CD4-positive, alpha-beta T cell treated with Interleukin-6 at 100 ng/mL for 8 hours (primary cell): ENCODE measurements at places on chromosomes 5 and 9.

DNA sequence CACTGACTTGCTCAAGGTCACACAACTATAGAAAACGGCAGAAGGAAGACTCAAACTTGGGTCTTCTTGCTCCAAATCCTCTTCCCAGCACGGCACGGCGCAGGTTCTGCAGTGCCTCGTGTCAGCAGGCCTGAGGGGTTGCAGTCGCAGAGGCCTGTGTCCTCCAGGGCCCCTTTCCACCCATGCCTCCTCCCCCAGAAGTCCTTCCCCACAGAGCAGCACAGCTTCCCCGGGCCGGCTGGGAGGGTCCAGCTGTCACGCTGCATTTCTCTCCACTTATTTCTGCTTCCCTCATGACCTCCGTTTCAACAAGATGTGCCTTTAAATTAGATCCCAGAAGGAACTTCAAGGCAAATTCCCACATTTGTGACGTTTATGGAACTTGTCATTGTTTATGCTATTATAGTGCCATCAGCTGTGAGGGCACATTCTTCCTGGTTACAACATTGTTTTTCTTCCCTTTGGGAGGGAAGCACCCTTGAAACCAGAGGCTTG, 148.4 kb downstream of the C5orf15 start:
- no peak for DNase-seq

- no peak for DNase-seq
Observed at GRCh38 chr5:164302533-164303235, 797.3 kb downstream of the MAT2B start.

DNA sequence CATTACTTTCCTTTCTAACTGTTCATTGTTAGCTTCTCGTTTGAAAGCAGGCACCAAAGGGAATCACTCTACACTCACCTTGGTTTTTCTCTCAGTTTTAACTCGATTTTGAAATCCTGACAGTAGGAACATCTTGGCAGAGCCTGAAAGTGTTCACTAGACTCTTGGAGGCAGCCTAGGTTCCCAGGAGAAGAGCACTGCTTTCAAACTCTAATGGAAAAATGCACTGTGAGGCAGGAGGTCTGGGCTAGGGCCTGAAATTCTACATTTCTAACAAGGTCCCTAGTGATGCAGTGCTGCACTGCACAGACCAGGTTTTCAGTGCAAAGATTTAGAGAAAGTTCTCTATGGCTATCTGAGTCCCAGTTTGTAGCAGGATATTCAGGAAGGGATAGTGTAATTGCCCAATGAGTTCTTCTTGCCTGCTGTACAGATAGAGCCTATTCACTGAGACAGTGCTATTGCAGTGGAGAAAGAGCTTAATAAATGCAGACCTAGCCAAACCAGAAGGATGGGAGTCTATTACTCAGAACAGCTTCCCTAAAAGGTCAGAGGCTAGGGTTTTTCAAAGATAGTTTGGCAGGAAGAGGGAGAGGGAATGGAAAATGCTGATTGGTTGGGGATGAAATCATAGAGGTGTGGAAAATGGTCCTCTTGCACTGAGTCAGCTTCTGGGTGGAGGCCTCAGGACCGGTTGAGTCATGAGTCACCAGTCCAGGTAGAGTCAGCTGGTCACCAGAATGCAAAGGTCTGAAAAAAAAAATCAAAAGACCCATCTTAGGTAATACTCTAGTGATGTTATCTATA, 153.9 kb downstream of the GPBP1 start:
- no peak for DNase-seq

- no peak for DNase-seq
Observed at GRCh38 chr9:5288591-5288990, 15.9 kb downstream of the RLN2 start.

DNA sequence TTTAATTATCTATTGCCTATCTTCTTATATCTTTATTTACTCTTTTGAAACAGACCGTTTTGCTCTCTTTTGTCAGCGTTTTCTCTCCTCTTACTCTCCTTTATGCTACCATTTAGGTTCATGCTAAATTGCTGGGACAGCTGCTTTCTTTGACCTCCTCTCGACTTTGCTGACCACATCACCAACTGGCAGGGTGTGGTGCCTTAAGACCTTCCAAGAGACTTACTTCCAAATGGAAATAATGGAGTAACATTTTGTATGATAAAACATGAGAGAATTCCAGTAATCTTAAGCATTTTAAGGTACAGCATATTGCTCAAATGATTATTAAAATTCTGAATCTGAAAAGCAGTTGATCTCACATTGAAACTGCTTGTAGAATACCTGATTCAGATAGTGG, 71.5 kb upstream of the MEF2C start:
- no peak for DNase-seq

DNA sequence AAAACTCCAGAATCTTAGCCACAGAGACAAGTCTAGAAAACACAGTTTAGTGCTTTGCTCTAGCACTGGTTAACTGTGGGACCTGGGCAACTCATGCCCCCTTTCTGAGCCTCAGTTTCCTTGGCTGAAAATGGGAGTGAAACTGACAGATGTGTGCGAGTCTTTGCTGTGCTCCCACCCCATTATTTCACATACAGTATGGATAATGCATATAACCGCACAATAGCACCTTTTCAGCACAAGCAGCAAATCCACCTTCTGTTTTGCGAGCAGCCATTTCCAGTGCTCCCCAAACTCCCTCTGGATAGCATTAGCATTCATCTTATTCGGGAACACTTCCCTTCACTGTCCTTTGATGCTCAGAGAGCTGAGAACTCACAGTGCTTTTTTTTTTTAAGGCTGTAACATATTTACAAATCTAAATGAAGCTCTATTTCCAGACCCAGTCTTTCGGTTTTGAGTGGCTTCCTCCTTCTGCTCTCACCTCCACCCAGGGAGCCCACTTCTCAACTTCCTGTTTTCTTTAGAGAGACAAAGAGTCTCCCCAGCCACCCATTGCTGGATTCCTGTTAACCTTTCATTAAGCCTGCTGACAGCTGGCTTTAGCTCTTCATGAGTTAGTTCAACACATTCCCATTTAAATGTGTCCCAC, 49.2 kb downstream of the TIMD4 start:
- DNase-seq: peak; percentile 70

DNA sequence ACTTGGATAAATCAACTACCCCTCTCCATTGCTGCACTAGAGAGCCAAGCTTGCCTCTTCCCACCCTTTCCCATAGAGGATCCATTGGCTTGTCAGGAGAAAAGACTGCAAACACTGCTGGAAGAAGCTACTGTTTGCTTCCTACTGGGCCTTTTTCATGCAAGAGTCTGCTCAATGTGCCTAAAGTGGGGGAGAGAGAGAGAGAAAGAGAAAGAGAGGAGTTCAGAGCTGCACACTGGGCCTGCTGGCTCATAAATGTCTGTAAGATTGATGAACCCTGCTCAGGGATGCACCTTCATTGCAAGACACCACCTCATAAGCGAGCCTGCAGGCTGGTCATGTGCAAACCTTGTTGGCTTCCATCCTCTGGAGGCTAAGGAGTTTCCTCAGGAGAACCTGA, 269.4 kb downstream of the ZNF608 start:
- DNase-seq: no peak

- DNase-seq: no peak
Observed at GRCh38 chr5:4080370-4080769, 484.7 kb downstream of the IRX1 start.

GRCh38 chr9:101796044-101796443, 57.6 kb upstream of the GRIN3A start:
- DNase-seq: no peak

DNA sequence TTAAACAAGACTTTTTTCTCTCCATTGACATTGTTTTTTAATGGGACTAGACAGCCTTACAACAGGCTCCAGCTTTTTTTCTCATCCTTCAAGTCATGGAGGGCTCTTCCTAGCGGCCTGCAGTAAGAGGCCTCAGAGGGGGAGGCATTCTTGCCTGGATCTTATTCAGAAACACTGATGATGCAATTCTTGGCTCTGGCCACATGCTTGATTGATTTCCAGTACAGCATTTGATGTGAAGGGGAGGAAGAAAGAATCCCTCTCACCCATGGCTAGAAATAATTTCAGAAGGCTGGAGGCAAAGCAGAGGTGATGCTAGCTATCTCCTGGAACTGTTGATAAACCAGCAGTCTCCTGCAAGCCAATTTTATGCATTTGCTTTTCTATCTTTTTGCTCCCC, 324.8 kb downstream of the PRELID2 start:
- DNase-seq: no peak

DNA sequence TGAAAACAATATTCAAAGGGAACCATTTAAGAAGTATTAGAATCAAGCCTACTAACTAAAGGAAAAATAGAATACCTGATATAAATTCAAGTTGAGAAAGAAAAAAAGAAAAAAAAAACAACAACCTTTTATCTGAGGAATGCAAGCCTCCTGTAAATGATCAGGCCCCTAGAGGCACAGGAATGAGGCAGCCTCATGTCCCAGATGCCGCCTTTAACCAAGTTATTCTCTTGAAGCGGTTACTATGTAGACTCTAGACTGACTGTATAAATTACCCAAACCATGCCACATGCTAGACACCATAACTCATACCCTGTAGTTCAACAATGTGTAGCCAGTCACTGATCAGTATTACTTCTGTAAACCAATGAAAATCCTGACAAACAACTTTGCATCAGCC, 929.6 kb downstream of the TAF11L14 start:
- no peak for DNase-seq

GRCh38 chr5:111595425-111595824, 83.1 kb upstream of the STARD4 start:
- no peak for DNase-seq

- DNase-seq: no peak
Observed at GRCh38 chr5:175837171-175837699, 34.1 kb upstream of the CPLX2 start.

- DNase-seq: no peak
Observed at GRCh38 chr5:111224561-111225345, 569 bp downstream of the CAMK4 start.

- DNase-seq: no peak
Observed at GRCh38 chr5:125348936-125349831, 602.7 kb upstream of the ZNF608 start.

- DNase-seq: no peak
Observed at GRCh38 chr9:86909388-86909787, 37.9 kb downstream of the GAS1 start.

DNA sequence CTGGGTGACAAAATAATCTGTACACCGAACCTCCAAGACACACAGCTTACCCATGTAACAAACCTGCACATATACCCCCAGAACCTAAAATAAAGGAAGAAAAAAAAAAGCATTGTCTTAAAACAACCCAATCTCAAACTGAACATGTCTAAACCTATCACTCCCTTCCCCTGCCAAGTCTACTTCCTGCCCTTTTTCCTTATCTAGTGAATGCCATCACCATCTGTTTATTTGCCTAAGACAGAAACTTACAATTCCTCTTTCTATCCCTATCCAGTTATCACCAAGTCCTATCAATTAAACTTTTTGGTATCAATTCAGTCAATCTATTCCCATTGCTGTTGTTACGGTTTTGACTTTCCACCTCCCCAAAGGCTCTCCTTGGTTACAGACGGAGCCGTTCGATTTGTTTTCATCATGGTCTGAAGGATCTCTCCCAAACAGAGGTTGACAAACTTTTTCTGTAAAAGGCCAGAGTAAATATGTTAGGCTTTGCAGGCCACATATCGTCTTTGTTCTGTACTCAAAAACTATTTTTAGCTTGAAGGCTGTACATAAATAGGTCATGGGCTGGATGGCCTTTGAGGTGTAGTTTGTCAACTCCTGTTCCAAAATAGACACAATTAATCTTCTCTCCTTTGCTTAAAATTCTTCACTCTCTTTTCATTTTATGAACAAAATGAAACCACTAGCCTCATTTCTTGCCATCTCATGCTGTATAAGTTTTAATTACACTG, 12.1 kb downstream of the NOL8 start:
- no peak for DNase-seq

GRCh38 chr5:72210888-72211678, 103.8 kb downstream of the MAP1B start:
- no peak for DNase-seq

GRCh38 chr9:86097510-86098224, 1.7 kb downstream of the GOLM1 start:
- no peak for DNase-seq

GRCh38 chr9:37283730-37284325, 138.7 kb upstream of the GRHPR start:
- no peak for DNase-seq

- no peak for DNase-seq
Observed at GRCh38 chr9:21144603-21145002, 3.0 kb upstream of the IFNW1 start.

- DNase-seq: no peak
Observed at GRCh38 chr9:129574911-129575585, 45.9 kb downstream of the C9orf50 start.

- DNase-seq: no peak
Observed at GRCh38 chr5:87002485-87002884, 265.2 kb upstream of the RASA1 start.

DNA sequence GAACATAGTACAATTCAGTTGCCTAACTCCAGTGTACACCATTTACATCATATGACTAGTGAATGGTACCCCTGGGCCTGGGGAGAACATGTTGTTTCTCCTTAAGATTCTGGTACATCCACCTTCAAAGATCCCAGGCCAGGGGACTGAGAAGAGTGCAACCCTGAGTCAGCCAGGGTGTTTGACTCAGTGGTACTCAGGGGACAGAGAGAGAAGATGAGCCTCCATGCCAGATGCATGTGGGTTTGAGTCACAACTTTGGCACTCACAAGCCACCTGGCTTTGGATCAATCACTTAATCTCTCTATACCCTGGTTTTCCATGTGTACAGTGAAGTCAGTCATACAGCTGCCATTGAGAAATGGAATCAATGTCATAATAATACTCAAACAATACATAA, 53.7 kb downstream of the MAP1B start:
- DNase-seq: no peak

GRCh38 chr9:99822806-99823591, 1.3 kb downstream of the NR4A3 start:
- no peak for DNase-seq

GRCh38 chr5:163260471-163260870, 176.9 kb upstream of the CCNG1 start:
- no peak for DNase-seq

GRCh38 chr9:122071715-122072114, 21.4 kb downstream of the TTLL11 start:
- DNase-seq: no peak

- DNase-seq: no peak
Observed at GRCh38 chr5:150172145-150172544, 5.6 kb downstream of the CDX1 start.

DNA sequence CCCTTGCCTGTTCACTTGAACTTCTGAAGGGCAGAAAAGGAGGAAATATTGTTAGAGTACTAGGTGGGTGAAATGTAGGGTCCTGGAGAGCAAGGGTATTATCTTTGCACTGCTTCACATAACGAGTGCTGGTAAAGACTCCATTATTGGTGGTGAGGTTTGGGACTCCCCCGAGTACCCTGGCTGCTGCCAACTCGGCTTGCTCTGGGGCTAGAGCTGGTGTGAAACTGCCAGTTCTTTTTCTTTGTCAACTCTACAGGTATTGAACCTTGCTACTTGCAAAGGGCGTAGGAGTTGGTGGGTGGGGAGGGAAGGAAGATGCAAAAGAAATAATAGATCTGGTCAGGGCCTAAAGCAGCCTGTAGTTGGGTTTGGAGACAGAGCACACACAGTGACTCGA, 16.0 kb downstream of the MAST4 start:
- no peak for DNase-seq
